ENCODE measurements at places on chromosomes 3 and 15.

DNA sequence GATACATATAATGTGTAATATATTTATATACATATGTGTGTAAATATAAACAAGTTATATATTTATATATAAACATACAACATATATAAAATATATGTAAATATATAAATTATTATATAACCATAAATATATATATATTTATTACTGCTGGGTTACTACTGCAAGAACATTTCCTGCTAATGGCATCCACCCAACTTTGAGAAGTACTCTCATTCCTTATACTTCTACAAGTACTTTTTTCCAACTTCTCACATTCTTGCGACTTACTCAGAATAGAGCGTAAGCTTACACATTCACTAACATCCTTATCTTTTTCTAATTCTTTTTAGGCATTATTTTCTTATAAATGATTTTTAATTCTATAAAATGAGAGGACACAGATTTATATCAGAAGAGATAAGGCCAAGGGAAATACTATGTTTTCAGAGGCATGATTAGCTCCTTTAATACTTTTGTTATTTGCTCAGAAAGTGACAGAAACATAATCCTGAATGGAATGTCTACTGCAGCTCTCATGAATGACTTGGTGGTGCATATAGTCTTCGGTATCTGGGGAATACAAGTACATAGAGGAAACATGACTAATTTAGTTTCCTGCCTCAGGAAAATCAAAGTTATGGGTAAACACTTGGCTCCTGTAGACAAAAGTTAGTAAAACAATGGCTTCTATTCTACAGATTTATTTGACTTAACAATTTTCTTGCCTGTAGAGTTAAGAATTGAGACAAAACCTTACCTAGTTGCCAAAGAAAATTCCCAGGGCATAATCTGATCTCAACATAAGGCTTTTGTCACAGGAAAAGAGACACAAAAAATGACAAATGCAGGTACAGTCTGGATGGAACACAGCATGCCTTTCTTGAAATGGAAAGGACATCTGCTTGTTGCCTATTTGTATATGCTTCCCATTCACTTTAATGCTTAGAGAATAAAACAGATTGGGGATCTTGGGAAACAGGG lies 453.9 kb downstream of the SQOR start:
- no peak for DNase-seq

- peak; percentile 86 for DNase-seq
These were observed 9.1 kb downstream of the BCL2L10 start for GRCh38 chr15:52103217-52104207.

DNA sequence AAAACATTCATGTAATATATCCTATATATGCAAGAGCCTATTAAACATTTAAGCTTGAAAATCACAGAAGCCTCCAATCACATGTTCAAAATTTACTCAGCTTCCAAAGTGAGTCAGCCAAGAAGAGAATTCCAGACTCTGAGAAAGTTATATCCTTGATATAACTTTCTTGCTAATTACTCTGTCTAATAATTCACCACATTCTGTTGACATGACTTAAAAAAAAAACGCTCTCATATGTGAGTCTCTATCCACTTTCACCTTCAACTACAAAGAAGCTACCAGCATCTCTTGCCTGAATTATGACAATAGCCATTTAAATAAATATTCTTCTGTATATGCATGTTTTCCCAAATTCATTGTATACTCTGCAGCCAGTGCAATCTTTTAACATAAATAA lies 1116.3 kb upstream of the CADM2 start:
- DNase-seq: no peak

DNA sequence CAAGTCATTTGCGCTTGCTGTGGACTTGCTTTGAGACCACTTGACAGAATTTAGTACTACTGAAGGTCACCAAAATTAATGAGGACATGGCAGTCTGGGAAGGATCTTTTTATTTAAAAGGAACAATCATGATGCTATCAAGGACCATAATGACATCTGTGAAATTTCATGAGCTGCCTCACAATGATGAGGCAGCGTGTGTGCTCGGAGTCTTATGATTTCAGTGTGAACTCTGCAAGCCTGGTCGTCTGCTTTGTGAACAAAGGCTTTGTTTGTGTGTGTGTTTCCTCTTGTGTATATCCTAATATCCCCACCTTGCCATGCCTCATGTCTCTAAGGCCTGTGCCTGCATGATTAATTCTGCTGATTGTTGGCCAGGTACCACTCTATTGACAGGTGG lies 46.7 kb downstream of the RAD54L2 start:
- no peak for DNase-seq

DNA sequence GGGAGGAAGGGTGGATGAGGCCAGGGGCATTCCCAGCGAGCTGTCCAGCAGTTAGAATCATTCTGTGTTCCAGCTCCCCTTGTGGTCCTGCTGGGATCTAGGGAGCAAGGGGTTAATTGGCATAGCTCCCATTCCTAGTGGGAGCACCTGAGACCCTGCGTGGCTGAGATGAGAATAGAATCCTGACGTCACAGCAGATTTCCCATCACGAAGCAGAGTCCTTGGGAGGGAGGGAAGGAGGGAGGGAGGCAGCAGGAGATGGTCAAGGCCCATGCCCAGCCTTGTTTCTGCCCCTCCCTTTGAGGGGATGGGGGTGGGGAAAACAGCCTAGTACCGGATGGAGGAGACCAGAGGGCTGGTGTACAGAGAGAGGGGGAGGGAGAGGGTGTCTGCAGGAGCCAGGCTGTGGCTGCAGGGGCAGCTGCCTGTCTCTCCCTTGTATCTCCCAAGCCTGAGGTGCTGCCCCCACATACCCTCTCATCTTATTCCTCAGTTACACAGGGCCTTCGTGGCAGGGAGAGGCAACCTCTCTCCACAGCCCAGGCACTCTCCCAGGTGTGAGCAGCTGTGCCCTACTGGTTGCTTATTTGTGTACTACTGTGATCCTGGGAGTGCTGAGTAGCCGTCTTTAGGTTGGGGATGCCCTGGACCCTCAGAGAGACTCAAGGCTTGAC lies 5.4 kb downstream of the TYRO3 start:
- DNase-seq: no peak
